ENCODE measurements at places on chromosomes 4 and X.
A peak's percentile ranks its signal among the peaks of the same experiment; 100 is the strongest.

- no peak for DNase-seq
- no peak overlapping the region for H3K4me3 ChIP-seq
- no peaks in the 10 kb centered on the region for H3K27me3 ChIP-seq
- H3K4me1 ChIP-seq, result peaks cover 19% of the 10 kb centered on the region
- H3K36me3 ChIP-seq, result peaks cover 38% of the 10 kb centered on the region
Measured at GRCh38 chr4:118732591-118733330, 47.6 kb downstream of the METTL14 start.

GRCh38 chr4:181784881-181785280 lies 458.3 kb upstream of the TENM3 start:
- H3K4me1 ChIP-seq, result no peaks in the 10 kb centered on the region
- no peaks in the 10 kb centered on the region for H3K27me3 ChIP-seq
- H3K4me3 ChIP-seq, result no peak overlapping the region
- H3K36me3 ChIP-seq, result no peaks in the 10 kb centered on the region

DNA sequence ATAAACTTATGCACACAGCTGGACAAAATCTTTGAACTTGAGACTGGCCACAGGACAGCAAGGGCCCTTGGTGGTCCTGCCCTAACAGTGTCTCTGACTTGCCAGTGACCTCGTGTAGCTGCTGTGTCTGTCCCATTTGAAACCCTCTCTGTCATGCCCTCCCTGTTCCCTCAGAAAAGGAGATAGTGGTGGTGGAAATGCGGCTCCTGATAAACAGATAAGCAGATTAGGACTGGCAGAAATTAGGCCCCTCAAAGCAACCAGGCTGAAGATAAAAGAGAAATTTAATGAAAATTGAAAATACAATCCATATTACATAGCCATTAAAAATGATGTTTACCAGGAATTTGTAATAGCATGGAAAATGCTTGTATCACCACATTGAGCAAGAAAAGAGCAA lies 136.6 kb upstream of the ATP6AP2 start:
- no peak overlapping the region for H3K4me3 ChIP-seq
- H3K4me1 ChIP-seq, result no peaks in the 10 kb centered on the region
- no peak for DNase-seq
- H3K36me3 ChIP-seq, result no peaks in the 10 kb centered on the region

GRCh38 chrX:110374559-110374958 lies 15.9 kb downstream of the RTL9 start:
- DNase-seq, result no peak
- H3K4me3 ChIP-seq, result no peak overlapping the region
- no peaks in the 10 kb centered on the region for H3K36me3 ChIP-seq
- H3K4me1 ChIP-seq, result no peaks in the 10 kb centered on the region
- no peaks in the 10 kb centered on the region for H3K27me3 ChIP-seq

GRCh38 chrX:131812847-131813825 lies 210.0 kb upstream of the STK26 start:
- peak; percentile 80 for DNase-seq
- peak overlapping the region; percentile 99 for H3K27ac ChIP-seq
- H3K4me3 ChIP-seq, result peak overlapping the region; percentile 78
- peaks cover 4% of the 10 kb centered on the region for H3K4me1 ChIP-seq

GRCh38 chr4:99855678-99856077 lies 38.5 kb downstream of the LAMTOR3 start:
- H3K27ac ChIP-seq, result peak overlapping the region; percentile 61
- H3K4me3 ChIP-seq, result no peak overlapping the region
- peaks cover 10% of the 10 kb centered on the region for H3K4me1 ChIP-seq
- peaks cover 19% of the 10 kb centered on the region for H3K36me3 ChIP-seq

- H3K4me3 ChIP-seq, result no peak overlapping the region
- no peaks in the 10 kb centered on the region for H3K27me3 ChIP-seq
- H3K27ac ChIP-seq, result peak overlapping the region; percentile 88
- H3K36me3 ChIP-seq, result no peaks in the 10 kb centered on the region
Measured at GRCh38 chr4:123600987-123601904, 204.7 kb downstream of the SPRY1 start.

DNA sequence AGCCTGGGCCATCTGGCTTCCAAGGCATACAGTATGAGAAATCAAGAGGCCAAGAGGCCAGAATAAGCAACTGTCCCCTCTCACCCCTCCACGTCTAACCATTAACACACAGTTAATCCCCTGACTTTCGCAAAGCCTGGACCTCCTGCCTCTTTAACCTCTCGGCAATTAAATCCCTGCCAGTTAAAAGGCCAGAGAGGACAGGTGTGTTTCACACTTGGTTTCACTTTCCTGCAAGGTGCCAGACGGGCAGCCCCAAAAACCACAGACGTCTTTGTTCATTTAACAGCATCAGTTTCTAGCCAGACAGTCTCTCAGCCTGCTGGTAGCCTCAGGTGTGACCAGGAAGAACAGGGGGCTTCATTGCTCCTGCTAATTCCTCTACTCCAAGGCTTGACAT lies 91.1 kb upstream of the KIT start:
- no peaks in the 10 kb centered on the region for H3K36me3 ChIP-seq
- H3K27ac ChIP-seq, result no peak overlapping the region
- H3K4me1 ChIP-seq, result peaks cover 5% of the 10 kb centered on the region
- peaks cover 7% of the 10 kb centered on the region for H3K27me3 ChIP-seq
- H3K4me3 ChIP-seq, result no peak overlapping the region
- no peak for DNase-seq

DNA sequence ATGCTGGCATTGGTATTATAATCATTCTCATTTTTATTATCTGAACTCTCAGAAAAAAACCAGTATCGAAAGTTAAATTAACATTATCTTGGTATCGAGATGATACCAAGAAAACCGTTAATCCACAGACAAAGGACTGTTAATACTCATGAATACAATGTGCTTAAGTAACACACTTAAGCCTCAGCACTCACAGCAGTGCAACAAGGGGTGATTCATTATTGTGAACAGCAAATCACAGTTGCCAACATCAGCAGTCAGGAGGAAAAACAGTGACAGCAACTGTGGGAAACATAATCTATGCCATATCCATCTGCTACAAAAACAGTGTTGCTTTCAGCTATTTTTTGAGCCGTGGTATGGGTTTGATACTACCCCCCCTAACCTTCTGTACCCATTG lies 210.9 kb upstream of the ATOH1 start:
- no peaks in the 10 kb centered on the region for H3K27me3 ChIP-seq
- H3K4me3 ChIP-seq, result no peak overlapping the region
- DNase-seq, result no peak
- H3K4me1 ChIP-seq, result no peaks in the 10 kb centered on the region

DNA sequence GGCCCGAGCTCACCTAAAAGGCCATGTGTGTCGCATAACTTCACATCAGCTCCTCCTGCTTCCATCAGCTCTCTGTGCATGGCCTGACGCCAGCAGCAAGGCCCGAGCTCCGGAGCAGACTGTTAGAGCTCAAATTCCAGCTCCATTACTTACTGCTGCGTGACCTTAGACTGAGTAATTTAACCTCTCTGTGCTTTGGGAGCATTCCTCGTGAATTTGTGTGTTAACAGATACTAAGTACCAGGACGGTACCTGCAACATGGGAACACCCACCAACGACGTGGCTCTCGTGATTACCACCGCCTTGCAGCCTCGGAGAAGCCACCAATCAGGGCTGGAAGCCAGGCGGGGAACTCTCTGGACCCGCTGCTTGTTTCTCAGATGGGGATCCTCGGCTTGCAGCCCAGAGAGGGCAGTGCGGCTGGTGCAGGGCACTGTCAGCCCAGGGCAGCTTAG lies 12.9 kb downstream of the LETM1 start:
- no peak overlapping the region for H3K27ac ChIP-seq
- no peaks in the 10 kb centered on the region for H3K27me3 ChIP-seq
- peaks cover 34% of the 10 kb centered on the region for H3K4me1 ChIP-seq
- DNase-seq, result no peak
- no peak overlapping the region for H3K4me3 ChIP-seq
- H3K36me3 ChIP-seq, result peaks cover 9% of the 10 kb centered on the region

DNA sequence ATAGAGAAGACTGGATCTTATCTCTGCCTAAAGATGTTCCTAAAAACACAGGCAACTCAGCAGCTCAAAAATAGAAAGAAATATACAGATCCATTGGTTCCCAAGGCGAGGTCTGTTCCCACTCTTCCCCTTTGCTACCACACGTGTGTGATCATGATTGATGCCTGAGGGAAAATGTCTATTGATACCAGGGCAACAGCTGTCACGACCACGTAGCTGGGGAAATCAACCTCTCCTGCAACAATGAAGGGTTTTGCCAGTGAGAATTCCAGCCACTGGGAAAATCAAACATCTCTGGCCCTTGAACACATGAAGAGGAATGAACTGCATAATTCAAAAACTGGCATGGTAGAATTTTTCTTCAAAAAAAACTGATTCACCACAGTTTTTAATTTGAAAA lies 131.0 kb upstream of the MAP3K15 start:
- peaks cover 42% of the 10 kb centered on the region for H3K36me3 ChIP-seq
- DNase-seq, result no peak
- peaks cover 51% of the 10 kb centered on the region for H3K4me1 ChIP-seq
- no peaks in the 10 kb centered on the region for H3K27me3 ChIP-seq
- H3K27ac ChIP-seq, result no peak overlapping the region

- no peaks in the 10 kb centered on the region for H3K36me3 ChIP-seq
- no peaks in the 10 kb centered on the region for H3K27me3 ChIP-seq
- DNase-seq, result no peak
- no peak overlapping the region for H3K27ac ChIP-seq
- no peak overlapping the region for H3K4me3 ChIP-seq
Measured at GRCh38 chr4:105225500-105225899, 78.8 kb downstream of the TET2 start.

GRCh38 chr4:183426507-183426906 lies 17.9 kb upstream of the CDKN2AIP start:
- H3K4me1 ChIP-seq, result peaks cover 30% of the 10 kb centered on the region
- no peak overlapping the region for H3K4me3 ChIP-seq
- no peak for DNase-seq
- H3K27ac ChIP-seq, result peak overlapping the region; percentile 63
- H3K27me3 ChIP-seq, result no peaks in the 10 kb centered on the region
- H3K36me3 ChIP-seq, result no peaks in the 10 kb centered on the region

DNA sequence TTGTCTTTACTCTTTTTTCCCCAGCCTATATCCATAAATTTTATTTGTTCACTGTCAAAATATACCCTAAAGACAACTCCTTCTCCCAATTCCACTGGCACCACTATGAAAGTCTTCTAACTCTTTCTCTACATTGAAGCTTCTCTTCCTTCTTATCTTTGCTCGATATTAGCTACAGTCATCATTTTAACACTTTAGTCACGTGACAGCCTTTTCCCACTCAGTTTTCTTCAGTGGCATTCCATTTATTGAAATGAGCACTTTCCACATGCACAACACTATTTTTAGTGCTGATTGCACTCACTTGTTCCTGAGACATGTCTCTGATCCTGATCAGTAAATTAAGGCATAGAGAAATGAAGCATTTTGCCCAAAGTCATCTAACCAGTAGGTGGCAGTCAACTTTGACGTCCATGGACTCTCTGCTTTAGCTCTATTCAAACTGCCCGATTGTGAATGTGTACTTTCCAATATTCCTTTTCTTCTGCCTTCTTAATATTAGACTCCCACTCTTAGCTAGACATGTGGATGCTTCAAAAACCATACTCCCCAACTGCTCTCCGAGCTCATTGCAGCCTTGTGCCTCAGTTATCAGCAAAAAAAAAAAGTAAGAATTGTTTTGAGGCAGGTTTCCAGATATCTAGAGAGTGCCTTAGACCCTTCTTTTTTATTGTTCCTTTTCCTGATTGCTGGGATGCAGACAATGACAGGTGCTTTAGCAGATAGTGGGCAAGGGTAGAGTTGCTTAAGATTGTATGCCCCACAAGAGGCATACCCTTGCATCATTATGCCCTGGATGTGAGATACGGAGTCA lies 394.4 kb upstream of the ADGRL3 start:
- no peaks in the 10 kb centered on the region for H3K27me3 ChIP-seq
- no peaks in the 10 kb centered on the region for H3K4me1 ChIP-seq
- no peaks in the 10 kb centered on the region for H3K36me3 ChIP-seq
- no peak for DNase-seq
- H3K27ac ChIP-seq, result no peak overlapping the region
- no peak overlapping the region for H3K4me3 ChIP-seq

DNA sequence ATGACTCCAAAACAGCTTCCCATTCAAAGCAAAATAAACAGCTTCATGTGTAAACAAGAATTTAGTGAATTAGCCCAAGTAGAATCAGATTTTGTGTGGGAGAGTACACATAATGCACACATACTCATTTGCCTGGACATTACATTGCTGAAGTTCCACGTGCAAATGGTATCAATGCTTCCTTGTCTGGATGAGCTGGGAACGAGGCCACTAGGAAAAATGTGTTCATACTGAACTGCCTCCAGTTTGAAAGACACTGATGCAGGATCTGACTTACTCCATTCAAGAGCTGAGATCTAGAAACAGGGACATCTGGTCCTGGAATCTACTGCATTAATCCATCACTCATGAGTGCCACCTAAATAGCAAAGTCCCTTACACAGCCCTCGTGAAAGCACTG lies 228.0 kb downstream of the APBB2 start:
- no peak overlapping the region for H3K4me3 ChIP-seq
- H3K36me3 ChIP-seq, result no peaks in the 10 kb centered on the region
- H3K4me1 ChIP-seq, result no peaks in the 10 kb centered on the region
- no peaks in the 10 kb centered on the region for H3K27me3 ChIP-seq

DNA sequence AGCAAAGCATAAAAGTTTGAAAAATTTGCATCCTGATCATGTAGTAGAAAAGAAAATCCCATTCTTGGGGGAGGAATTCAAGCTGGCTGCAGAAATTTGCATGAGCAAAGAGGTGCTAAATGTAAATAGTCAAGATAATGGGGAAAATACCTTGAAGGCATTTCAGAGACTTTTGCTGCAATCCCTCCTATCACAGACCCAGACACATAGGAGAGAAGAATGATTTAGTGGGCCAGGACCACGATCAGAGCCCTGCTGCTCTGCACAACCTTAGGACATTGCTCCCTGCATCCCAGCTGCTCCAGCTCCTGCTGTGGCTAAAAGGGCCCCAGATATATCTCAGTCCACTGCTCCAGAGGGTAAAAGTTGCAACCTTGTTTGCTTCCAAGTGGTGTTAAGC lies 1439.7 kb upstream of the AGA start:
- H3K4me1 ChIP-seq, result no peaks in the 10 kb centered on the region
- H3K36me3 ChIP-seq, result no peaks in the 10 kb centered on the region
- no peaks in the 10 kb centered on the region for H3K27me3 ChIP-seq
- no peak overlapping the region for H3K27ac ChIP-seq
- no peak overlapping the region for H3K4me3 ChIP-seq

DNA sequence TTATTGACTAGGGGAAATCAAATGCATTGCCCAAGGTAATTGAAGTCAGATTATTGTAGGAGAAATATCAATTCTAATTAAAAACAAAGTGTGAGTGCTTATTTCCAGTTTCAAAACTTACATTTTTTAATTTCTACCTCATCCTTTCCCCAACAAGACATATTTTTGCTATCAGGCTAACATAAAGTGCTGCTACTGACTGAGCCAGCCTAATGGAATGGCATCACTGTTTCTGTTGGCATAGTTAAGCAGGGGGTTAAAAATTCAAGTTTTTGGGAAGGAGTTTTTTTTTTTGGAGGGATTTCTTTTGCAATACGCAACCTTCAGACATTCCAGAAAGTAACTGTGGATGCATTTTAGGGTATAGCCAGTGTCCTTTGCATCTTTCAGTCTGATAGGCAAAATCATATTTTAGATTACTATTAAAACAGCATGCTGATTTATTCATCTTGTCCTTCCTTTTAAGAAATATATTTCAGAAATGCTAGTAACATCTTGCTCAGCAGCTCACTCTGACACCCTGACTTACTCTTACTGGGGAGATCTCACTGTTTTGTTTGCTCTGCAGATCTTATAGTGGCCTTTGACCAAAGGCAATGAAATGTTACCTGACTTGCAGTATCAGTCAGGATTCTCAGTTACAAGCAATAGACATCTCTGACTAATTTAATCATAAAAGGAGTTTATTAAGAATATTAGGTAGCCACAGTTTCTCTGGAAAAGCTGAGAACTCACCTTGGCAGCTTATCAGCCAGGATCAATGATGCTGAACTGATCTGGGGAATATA lies 24.4 kb downstream of the GAB1 start:
- no peak overlapping the region for H3K4me3 ChIP-seq
- no peak for DNase-seq
- no peaks in the 10 kb centered on the region for H3K27me3 ChIP-seq
- H3K27ac ChIP-seq, result no peak overlapping the region
